ENCODE measurements at places on chromosomes 5 and 9. TPM values are rescaled to one million over a fixed set of nuclear protein-coding genes. Genes with fewer than 3 reads are reported as not detected.
A peak's percentile ranks its signal among the peaks of the same experiment; 100 is the strongest.

- DNase-seq, result no peak
Measured at GRCh38 chr9:91963711-91964240, 13.7 kb upstream of the ROR2 start.

DNA sequence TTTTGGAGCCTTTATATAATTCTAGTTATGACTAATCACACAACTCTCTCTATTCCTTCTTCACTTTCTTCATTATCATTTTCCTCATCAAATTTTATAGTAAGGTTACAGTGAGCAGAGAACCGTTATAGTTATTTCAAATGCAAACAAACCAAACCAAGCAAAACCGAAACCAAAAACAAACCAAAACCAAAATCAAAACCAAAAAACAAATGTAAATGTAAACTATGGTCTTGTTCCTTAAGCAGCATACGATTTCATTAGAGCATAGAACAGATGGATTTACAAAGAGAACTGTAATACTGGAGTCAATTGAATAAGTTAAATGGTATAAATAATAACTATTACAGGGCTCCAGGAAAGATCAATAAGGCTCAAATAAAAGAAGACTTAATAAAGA is 447.1 kb downstream of the LRRC70 start:
- no peak for DNase-seq

- DNase-seq, result no peak
Measured at GRCh38 chr9:82480921-82481320, 492.3 kb downstream of the SPATA31D1 start.

GRCh38 chr9:37889536-37889935 is 14.4 kb downstream of the SLC25A51 start:
- no peak for DNase-seq

- no peak for DNase-seq
Measured at GRCh38 chr9:77677957-77678535, 29.9 kb upstream of the GNA14 start.

- DNase-seq, result no peak
Measured at GRCh38 chr5:81762401-81762800, 11.5 kb upstream of the SSBP2 start.

GRCh38 chr9:90024409-90024808 is 419.6 kb downstream of the GADD45G start:
- no peak for DNase-seq

GRCh38 chr9:126468141-126468825 is 141.7 kb downstream of the MVB12B start:
- DNase-seq, result no peak

DNA sequence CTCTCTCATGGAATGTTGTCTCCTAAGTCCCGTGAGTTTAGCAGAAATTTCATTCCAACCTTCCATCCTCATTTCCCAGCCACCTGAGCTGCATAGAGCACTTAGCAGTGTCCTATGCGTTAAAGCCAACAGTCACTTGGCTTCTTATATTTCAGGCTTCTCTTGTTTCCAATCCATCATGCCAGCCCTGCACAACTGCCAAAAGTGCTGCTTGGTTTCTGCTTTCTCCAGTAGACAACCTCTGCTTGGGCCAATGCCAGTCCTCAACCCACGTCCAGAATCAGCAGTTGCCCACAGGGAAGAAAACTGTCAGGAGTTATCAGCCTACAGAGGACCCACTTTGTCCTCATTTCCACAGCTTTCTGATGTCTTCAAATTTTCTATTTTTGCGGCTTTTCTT is 42.5 kb downstream of the KCNIP1 start:
- no peak for DNase-seq

The BAAT gene
- total RNA-seq, result not detected

- DNase-seq, result no peak
Measured at GRCh38 chr5:17799521-17799920, 165.3 kb downstream of the TAF11L14 start.

DNA sequence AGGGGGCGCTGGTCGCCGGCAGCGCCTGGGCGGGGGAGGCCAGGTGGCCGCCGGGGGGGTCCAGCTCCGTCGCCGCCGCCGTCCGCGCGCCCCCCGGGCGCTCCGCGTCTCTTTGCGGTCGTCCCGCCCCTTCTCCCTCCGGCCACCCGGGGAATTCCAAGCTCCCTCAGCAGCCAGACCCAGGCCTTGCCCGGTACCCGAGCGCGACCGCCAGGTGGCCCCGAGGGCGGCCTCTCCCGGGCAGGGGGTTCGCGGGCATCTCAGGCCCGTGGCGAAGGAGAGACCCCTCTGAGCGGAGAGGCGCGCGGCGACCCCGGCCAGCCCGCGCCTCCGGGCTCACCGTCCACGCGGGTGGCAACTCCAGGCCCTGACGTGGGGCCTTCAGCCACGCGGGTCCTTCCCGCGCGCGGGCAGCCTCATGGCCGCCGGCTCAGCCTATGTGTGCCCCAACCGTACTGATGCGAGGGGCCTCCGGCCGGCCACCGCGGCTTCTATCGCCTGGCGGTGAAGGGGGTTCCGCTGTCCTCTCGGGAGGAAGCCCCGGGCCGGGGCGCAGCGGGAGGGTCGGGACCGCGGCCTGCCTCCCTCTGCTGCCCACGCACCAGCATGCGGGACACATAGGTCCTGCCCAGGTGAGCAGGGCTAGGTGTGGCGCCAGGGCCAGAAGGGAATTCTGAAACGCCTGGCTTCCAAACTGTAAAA is 529 bp upstream of the NRARP start:
- DNase-seq, result no peak

GRCh38 chr9:113600023-113600823 is 136.7 kb downstream of the RGS3 start:
- DNase-seq, result no peak

GRCh38 chr5:171312129-171312974 is 3.3 kb downstream of the TLX3 start:
- no peak for DNase-seq

DNA sequence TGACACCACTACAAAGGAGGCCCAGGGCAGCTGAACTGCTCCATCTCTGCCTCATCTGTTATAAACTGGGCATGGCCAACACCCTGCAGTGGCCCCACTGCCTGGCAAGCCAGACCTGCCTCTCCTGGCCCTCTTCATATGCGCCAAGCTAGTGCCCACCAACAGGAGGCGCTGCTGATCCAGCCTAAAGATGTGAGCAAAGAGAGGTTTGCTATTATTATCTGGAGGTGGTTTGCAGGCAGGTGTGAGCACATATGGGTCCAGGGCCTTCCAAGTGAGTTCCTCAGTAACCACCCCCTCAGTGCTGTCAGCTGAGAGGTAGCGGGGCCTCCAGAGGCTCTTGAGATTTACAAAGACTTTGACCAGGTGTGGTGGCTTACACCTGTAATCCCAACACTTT is 232.2 kb downstream of the SYK start:
- peak; percentile 39 for DNase-seq

The PHYHD1 gene
- total RNA-seq, result 8.2 TPM

- DNase-seq, result no peak
Measured at GRCh38 chr5:168583742-168584482, 4.7 kb upstream of the PANK3 start.

The IFNB1 gene
- total RNA-seq, result not detected

GRCh38 chr5:177370488-177371119 is 12.9 kb downstream of the RGS14 start:
- DNase-seq, result no peak

DNA sequence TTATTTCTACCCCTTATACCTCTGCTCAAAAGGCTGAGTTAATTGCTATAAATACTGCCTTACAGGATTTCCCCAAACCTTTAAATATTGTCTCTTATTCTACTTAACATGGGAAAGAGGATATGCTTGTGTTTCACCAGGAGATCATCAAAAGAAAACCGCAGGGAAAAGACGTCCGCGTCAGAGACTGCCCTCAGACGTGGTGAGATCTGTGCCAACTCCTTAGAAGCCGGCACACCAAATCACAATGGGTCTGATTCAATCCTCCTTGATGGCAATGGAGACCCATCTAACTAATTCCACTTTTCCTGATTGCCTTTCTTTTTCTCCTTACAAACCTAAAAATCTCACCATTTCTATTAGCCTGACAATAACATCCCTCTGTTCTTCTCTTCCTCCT is 55.0 kb downstream of the SH3PXD2B start:
- DNase-seq, result no peak

- DNase-seq, result no peak
Measured at GRCh38 chr5:112647428-112647827, 90.3 kb upstream of the APC start.

GRCh38 chr9:119175581-119175980 is 193.7 kb downstream of the BRINP1 start:
- no peak for DNase-seq

- peak; percentile 22 for DNase-seq
Measured at GRCh38 chr5:31581498-31582099, 49.5 kb downstream of the C5orf22 start.

The ACTBL2 gene
- not detected for total RNA-seq

DNA sequence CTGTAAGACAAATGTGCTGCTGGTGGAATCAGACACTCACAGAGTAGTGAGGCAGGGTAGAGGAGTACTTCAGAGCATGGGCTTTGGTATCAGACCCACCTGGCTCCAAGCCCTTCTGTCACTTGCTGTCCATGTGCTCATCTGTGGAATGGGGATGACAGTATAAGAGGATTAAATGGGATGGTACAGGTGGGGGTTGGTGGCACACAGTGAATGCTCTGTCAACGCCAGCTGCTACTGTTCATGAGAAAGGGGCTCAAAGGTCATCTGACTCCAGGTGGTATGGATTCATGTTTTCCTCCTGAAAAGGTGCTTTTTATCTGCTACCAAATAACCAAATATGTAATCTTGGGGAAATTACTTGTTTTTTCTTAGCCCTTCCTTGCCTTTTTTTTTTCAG is 23.0 kb upstream of the PPARGC1B start:
- DNase-seq, result no peak

The SOHLH1 gene
- not detected for total RNA-seq

DNA sequence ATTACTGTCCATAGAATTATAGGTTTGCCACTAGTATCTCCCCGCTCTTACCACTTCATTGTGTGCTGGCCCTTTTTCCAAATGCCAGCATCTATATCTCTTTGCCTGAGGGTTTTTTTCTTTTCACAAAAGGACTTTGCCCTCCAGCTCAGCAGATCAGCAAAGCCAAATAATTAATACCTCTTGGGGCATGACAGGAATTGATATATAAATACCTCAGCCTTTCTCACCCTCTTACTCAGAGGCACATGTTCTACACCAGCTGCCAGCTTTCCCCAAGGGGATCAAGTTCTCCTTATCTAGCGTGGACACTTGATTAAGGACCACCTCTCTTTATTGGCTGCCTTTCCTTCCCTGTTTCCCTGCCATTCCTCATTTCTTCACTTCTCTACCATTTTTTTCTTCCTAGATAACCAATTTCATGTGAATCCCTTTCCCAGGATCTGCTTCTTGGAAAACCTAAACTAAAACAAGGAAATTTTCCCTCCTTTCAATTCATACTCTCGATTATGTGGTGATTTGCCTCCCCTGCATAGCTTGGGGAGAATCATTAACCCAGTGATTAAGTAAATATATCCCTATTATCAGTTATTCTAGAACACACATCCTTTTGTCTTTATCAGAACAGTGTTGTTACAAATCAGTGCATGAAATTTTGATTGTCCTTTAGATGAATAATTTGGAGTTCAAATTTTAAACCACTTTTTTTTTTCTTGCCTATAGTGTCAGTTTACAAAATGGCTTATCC is 6.9 kb upstream of the NUDT12 start:
- no peak for DNase-seq

The PCDHA9 gene
- not detected for total RNA-seq

DNA sequence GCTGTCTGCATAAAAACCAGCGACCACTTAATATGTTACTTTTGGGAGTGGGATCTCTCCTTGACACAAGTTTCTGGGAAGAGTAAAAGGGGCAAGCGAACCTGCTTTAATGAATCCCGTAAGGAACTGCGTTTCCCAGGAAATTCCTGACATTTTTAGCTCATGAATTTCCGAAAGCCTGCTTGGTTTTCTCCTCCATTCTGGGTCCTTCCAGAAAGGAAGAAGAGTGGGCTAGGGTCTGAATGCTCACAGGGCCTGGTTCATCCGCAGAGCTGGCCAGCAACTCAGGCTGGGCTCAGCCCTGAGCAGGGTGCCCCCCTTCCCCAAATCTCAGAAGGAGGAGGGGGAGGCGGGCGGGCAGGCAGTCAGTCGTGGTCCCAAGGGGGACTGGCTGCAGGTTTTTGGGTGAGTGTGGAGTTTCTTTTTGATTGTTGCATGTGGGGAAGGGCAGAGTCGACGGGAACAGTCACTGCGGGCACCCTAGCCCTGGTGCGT is 1.2 kb upstream of the PURA start:
- no peak for DNase-seq

DNA sequence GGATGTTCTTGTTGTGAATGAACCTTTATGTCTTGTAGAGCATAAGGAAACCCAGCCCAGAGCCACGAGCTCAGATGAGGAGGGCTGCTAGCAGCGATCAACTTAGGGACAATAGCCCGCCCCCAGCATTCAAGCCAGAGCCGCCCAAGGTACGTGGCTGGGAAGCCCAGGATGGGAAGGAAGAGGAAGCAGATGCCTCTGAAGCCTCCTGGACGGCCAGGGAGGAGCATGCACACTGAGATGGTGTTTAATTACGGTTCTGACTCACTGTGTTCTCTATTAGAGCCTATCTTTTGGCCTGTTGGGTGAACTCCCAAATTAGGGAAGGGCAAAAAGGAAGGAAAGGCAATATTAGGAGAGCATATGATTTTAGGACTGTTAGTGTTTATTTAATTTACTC is 75.3 kb downstream of the TJP2 start:
- DNase-seq, result no peak

DNA sequence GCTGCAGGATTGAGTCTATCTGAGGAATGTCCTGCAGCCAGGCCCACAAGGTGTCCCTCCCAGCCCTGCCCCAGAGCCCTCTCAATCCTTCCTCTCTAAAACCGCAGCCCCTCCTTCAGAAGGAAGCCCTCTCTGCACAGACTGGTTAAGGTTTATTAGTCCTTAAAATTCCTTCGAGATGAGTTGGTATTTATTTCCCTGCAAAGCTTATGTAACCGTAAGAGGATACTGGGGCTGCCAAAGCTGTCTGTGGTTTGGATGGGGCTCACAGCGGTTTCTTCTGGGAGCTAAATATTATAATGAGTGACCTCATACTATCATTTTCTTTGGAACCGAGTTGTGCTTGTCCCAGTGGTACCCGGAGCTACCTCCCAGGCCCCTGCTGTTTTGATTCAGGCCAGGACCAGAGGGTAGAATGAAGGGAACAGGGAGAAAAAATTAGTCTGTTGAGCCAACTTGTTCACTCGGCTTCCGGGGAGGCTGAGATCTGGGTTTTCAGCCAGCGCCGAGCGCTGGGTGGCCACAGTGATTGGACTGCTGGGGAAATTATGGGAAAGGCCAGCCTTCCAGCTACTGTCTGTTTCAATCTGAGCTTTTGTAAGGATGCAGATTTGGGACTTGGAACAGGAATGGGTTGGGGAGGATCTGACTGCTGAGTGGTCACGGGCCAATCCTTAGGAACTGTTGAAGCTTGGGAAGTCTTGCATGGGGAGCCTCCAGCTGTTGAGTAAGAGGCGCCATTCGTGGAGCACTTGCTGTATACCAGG is 107.5 kb downstream of the NDFIP1 start:
- DNase-seq, result no peak

DNA sequence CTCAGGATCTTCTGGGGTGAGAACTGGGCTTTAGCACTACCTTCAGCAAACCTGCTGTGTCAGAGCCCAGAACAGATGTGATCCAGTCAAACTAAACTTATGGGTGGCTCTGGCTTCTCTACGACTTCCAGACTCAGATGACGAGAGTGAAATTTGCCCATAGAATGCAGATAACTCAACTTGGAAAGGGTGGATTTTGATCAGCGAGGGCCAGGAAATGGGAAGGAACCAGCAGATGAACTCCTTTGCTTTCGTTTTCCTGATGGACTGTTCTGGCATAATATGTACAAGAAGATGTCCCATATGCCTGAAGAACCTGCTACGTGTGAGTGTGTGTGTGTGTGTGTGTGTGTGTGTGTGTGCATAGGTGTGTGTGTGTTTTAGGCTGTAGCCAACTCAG is 132.0 kb upstream of the MOCS2 start:
- no peak for DNase-seq
